ENCODE measurements at places on chromosomes 13 and 19. TPM values are rescaled to one million over a fixed set of nuclear protein-coding genes. Genes with fewer than 3 reads are reported as not detected.

DNA sequence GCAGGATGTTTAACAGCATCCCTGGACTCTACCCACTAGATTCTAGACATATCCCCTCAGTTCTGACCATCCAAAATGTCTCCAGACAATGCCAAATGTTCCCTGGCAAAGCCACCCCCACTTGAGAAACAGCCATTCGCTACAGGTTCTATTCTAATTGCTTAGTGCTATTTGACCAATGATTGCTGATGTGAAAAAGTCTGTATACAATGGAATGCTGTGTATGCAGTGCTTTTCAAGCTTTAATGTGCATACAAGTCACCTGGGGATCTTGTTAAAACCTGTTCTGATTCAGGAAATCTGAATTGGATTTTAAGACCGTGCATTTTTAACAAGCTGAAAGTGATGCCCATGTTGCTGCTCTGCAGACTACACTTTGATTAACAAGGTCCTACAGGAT is 331.8 kb upstream of the KLF12 start:
- no peak for DNase-seq

- DNase-seq: no peak
Observed at GRCh38 chr13:32976056-32976805, 40.0 kb upstream of the KL start.

GRCh38 chr19:17244618-17245534 is 843 bp downstream of the NR2F6 start:
- no peak for DNase-seq

GRCh38 chr13:76635232-76636230 is 250.7 kb downstream of the KCTD12 start:
- DNase-seq: no peak

- DNase-seq: no peak
Observed at GRCh38 chr13:99265821-99266426, 7.7 kb upstream of the GPR18 start.

- DNase-seq: no peak
Observed at GRCh38 chr13:48625413-48626076, 28.2 kb upstream of the CYSLTR2 start.

DNA sequence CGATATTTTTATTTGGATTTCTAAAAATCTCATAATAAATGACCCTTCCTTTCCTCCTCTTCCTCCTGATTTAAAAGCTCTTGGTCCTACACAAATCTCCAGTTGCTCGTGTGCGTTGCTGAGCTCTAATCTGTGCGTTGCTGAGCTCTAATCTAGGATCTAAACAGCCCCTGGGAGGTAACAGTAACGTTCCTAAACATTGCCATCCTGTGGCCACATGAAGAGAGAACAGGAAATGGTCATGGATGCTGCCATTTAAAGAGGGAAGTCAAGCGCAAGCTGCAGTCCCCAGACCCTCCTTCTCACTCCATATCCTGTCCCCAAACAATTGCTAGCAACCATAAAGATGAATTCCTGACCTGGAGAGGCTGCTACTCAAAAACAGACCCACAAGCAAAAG is 170.8 kb downstream of the NUFIP1 start:
- DNase-seq: no peak

GRCh38 chr19:51796195-51796679 is 1.3 kb downstream of the FPR3 start:
- DNase-seq: no peak

GRCh38 chr19:30130356-30131122 is 188.5 kb downstream of the URI1 start:
- no peak for DNase-seq

GRCh38 chr13:43042410-43042921 is 19.1 kb downstream of the DNAJC15 start:
- no peak for DNase-seq

DNA sequence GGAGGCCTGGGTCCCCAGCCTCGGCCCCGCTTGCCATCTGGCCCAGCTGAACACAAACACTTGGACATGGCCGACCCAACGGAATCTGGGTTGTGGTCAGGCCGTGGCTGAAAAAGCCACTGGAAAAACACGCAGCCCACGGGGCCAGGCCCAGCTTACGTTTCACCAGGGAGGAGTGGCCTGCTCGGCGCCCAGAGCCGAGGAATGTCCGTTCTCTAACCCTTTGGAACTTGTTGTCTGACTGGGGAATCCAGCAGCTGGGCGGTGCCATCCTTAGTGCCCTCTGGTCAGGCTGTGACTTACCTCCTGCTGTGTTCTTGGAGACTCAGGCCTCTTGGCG is 13.8 kb downstream of the CILP2 start:
- no peak for DNase-seq

GRCh38 chr13:28819046-28819730 is 951 bp upstream of the MTUS2 start:
- no peak for DNase-seq

GRCh38 chr19:1449467-1450442 is at the start of gene APC2:
Gene APC2, plus strand, starts transcription at chr19:1450121. Its CDS starts 2,881 bp downstream, at chr19:1453002.
- no peak for DNase-seq

- no peak for DNase-seq
Observed at GRCh38 chr13:106623799-106624460, 56.0 kb upstream of the ARGLU1 start.

Gene SH2D3A
- 4.2 TPM for total RNA-seq

Gene ZNF442
- 4.2 TPM for total RNA-seq

Gene ZMYM2
- total RNA-seq: 66.1 TPM

Gene ASF1B
- 0.90 TPM for total RNA-seq

Gene PSG3
- not detected for total RNA-seq

Gene PEAK3
- total RNA-seq: 3.7 TPM

Measured in tibial nerve (tissue), 4 donors.